CD4-positive, alpha-beta T cell (primary cell): ENCODE measurements at places on chromosomes 5 and 9.

GRCh38 chr5:174057206-174057605, 11.7 kb downstream of the NSG2 start:
- no peak for DNase-seq

DNA sequence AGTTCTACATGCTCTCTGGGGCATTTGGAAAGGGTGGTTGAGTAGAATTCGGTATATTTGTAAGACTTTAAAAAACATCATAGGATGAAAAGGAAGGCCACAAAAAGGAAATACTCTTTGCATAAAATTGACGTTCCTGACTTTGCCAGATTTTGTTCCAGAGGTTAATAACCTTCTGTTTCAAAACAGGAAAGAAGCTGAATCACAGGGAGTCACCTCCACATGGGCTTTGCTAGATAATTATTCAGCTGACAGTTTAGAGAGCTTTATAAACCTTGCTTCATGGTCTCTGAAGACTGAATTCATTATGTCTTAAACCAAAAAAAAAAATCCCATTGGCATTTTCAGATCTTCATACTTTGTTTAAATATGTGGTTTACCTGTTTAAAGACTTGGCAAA, 203.7 kb downstream of the SEMA6A start:
- no peak for DNase-seq

GRCh38 chr5:42842921-42843641, 31.4 kb upstream of the SELENOP start:
- no peak for DNase-seq

GRCh38 chr5:171667341-171668096, 118.1 kb upstream of the SMIM23 start:
- DNase-seq: no peak

- DNase-seq: no peak
Measured at GRCh38 chr5:67133217-67133616, 63.4 kb downstream of the CD180 start.

- DNase-seq: no peak
Measured at GRCh38 chr5:135487839-135488514, 35.8 kb upstream of the TIFAB start.

- no peak for DNase-seq
Measured at GRCh38 chr9:7656636-7657035, 142.9 kb downstream of the DMAC1 start.

- no peak for DNase-seq
Measured at GRCh38 chr9:96025995-96026602, 150.6 kb downstream of the ERCC6L2 start.

DNA sequence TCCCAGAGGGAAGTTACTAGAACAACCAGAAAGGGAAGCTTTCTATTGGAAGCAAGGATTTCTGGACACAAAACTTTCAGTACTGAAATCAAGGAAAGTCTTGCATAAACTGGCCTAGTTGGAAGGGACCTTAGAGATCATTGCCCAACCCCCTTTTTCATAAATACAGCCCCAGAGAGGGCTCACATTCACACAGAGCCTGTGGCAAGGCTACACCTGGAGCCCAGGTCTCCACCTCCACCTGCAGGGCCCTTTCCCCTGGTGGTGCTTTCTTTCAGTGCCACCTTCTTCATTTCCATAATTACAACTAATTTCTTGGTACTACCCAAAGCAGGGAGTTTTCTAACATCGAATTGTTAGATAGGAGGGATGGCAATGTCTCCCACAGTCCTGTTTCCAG, 85.7 kb downstream of the ADRB2 start:
- DNase-seq: no peak

GRCh38 chr9:35566417-35566816, 38.6 kb upstream of the TESK1 start:
- no peak for DNase-seq

DNA sequence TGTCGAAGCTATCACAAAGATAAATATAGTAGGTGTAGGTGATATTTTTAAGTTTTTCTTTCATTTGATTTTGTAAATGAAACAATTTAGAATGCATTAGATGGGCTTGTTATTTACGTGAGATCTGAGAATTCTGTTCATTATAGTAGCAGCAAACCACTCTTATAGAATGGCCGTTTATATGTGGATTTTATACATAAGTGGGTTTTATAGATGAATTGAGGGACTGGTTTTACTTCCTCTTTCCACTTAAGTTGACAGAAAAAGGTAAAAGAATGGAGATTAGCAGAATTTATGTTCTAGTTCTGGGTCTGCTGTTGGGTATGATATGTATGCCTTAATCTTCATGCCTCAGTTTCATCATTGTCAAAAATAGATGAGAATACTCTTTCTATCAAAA, 5.6 kb downstream of the RMI1 start:
- DNase-seq: no peak

- DNase-seq: no peak
Measured at GRCh38 chr5:64502196-64502595, 3.6 kb upstream of the RGS7BP start.

DNA sequence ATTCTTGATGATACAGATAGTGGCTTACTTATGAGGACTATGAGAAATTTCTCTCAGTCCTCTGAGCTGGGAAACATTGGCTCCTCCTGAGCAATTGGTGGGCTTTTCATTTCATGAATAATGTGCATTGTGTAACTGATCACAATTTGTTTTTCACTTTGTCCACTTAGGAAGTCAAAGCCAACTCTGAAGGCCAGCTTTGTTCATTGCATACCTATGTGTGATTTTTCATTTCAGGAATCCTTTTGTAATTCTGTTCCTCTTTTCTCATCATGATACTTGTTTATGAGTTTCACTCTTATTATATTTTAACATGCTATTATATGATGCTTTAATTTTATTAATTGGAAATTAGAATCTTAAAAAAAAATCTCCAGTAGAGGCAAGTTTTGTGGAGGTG, 483.0 kb downstream of the EBF1 start:
- DNase-seq: no peak

DNA sequence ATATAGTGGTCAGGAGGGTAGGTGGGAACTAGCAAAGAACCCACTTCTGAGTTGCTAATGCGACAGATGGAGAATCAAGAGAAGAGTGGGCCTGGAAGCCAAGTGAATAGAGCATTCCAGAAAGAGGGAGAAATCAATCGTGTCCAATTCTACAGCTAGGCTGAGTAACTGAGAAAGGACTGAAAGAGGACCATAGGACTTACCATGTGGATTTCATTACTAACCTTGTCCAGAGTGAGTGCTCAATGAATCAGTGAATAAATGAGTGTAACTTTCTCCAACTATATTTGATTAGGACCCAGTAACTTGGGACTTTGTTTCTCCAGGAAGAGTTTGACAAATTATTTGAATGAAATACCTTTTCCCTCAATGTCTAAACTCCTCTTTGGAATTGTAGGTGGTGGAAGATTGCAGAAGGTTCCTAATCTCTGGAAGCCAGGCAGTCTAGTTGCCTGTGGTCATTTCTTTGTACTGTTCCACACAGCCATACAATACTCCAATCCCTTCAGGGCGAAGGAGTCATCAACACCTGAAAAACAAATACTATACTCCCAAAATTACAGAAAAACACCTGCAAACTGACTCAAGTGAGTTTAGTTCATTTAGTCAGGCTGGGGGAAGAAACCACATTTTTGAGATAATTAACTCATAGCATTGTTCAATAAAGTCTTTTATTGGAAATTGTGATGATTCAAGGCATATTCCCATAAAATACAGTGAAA, 2.6 kb upstream of the F2RL1 start:
- DNase-seq: no peak
